Thymus (tissue), 14 donors: ENCODE measurements at places on chromosomes 1 and 21. TPM values are rescaled to one million over a fixed set of nuclear protein-coding genes. Genes with fewer than 3 reads are reported as not detected.

OR2T33 gene
- total RNA-seq: not detected

- H3K27ac ChIP-seq: no peak overlapping the region
- H3K36me3 ChIP-seq: no peaks in the 10 kb centered on the region
- H3K27me3 ChIP-seq: no peaks in the 10 kb centered on the region
- H3K4me3 ChIP-seq: no peak overlapping the region
- peak; percentile 19 for DNase-seq
- H3K4me1 ChIP-seq: no peaks in the 10 kb centered on the region
Observed at GRCh38 chr1:61588736-61589672, 135.9 kb downstream of the TM2D1 start.

- no peaks in the 10 kb centered on the region for H3K27me3 ChIP-seq
- no peak overlapping the region for H3K27ac ChIP-seq
- H3K4me3 ChIP-seq: no peak overlapping the region
- DNase-seq: no peak
Observed at GRCh38 chr1:239443361-239443760, 57.0 kb downstream of the CHRM3 start.

- no peaks in the 10 kb centered on the region for H3K36me3 ChIP-seq
- H3K4me3 ChIP-seq: no peak overlapping the region
- no peaks in the 10 kb centered on the region for H3K4me1 ChIP-seq
- no peak for DNase-seq
- no peaks in the 10 kb centered on the region for H3K27me3 ChIP-seq
Observed at GRCh38 chr1:92754000-92754718, 30.7 kb downstream of the EVI5 start.

- no peak for DNase-seq
- peak within 1 kb of the TSS; percentile 37 for H3K4me3 ChIP-seq
- H3K27me3 ChIP-seq: no peaks in the 10 kb centered on the region
- H3K36me3 ChIP-seq: peaks cover 19% of the 10 kb centered on the region
Observed at GRCh38 chr1:111199881-111200801, at the start of gene DENND2D. TSS of gene DENND2D (minus strand) at chr1:111200646. CDS start at chr1:111200459, 187 bp downstream.

CEP85 gene
- total RNA-seq: 18.7 TPM

- H3K36me3 ChIP-seq: no peaks in the 10 kb centered on the region
- no peaks in the 10 kb centered on the region for H3K4me1 ChIP-seq
- H3K4me3 ChIP-seq: no peak overlapping the region
- DNase-seq: no peak
- no peaks in the 10 kb centered on the region for H3K27me3 ChIP-seq
- H3K27ac ChIP-seq: no peak overlapping the region
Observed at GRCh38 chr1:56630786-56631185, 14.3 kb upstream of the PRKAA2 start.

EPHX1 gene
- total RNA-seq: 9.3 TPM

- H3K36me3 ChIP-seq: no peaks in the 10 kb centered on the region
- H3K4me3 ChIP-seq: no peak overlapping the region
- H3K4me1 ChIP-seq: no peaks in the 10 kb centered on the region
- no peaks in the 10 kb centered on the region for H3K27me3 ChIP-seq
- DNase-seq: no peak
Observed at GRCh38 chr1:169588785-169589485, 2.7 kb upstream of the F5 start.

- peaks cover 17% of the 10 kb centered on the region for H3K36me3 ChIP-seq
- no peaks in the 10 kb centered on the region for H3K27me3 ChIP-seq
- no peak for DNase-seq
- no peaks in the 10 kb centered on the region for H3K4me1 ChIP-seq
- H3K27ac ChIP-seq: no peak overlapping the region
Observed at GRCh38 chr1:119971710-119972570, 75.6 kb upstream of the ADAM30 start.

DNA sequence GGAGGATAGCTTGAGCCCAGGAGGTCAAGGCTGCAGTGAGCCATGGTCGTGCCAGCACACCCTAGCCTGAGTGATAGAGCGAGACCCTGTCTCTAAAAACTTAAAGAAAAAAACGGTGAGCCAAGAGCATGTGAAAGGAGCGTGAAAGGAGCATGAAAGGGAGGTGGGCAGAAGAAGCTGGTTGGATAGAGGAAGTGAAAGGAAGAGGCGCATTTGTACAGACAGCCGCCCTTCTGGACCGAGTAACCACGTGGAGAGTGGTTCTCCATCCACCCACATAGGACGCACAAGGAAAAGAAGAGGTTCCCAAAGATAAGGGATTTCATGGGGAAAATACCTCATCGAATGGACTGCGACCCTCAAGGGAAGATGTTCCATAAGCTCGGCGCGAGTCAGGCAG is 60.4 kb upstream of the IFNAR2 start:
- H3K4me3 ChIP-seq: no peak overlapping the region
- H3K27ac ChIP-seq: no peak overlapping the region
- no peaks in the 10 kb centered on the region for H3K27me3 ChIP-seq
- H3K4me1 ChIP-seq: no peaks in the 10 kb centered on the region
- DNase-seq: no peak

GRCh38 chr1:4449972-4450371 is 204.4 kb upstream of the AJAP1 start:
- no peaks in the 10 kb centered on the region for H3K36me3 ChIP-seq
- no peak overlapping the region for H3K27ac ChIP-seq

DNA sequence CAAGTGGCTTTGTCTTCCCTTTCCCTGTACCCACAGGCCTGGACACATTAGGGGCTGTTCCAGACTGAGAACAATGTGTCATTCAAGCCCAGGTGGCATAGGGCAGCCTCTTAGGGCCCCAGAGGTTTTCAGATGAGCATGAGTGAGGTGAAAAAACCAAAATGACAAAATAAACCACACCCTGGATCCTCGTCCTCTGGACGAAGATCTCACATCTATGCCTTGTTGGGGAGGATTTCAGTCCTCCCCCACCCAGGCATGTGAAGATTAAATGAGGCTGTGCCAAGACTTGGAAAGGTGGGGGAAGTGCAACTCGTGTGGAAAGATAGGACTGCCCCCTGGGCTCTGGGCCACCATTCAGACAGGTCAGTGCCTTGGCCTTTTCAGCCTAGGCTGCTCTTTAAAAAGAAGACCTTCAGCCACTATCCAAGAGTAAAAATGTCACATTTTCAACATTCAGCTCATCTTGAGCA is 32.8 kb upstream of the IL19 start:
- no peak for DNase-seq
- peaks cover 64% of the 10 kb centered on the region for H3K4me1 ChIP-seq
- H3K36me3 ChIP-seq: peaks cover 11% of the 10 kb centered on the region
- no peak overlapping the region for H3K4me3 ChIP-seq

- no peak for DNase-seq
- no peaks in the 10 kb centered on the region for H3K36me3 ChIP-seq
- no peak overlapping the region for H3K27ac ChIP-seq
- no peaks in the 10 kb centered on the region for H3K4me1 ChIP-seq
- no peak overlapping the region for H3K4me3 ChIP-seq
Observed at GRCh38 chr1:209132736-209133467, 450.6 kb upstream of the CAMK1G start.

FBXO2 gene
- total RNA-seq: 9.0 TPM

DNA sequence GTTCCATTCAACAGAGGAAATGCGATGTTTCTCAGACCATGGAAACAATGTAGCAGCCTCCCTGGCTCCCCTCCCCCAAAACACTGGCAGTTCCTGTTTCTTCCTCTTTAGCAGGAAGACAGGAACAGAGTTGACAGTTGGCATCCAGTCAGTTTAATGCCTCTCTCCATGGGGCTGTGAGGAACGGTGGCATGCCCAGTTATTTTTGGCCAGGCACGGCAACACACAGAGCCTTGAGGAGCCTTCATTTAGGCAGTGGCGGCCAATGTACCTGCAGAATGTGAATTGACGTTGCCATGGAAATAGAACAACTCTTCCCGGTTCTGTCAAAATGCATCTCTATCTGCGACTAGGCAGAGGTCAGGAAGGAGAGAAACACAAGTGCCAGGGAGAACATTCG is 330.6 kb downstream of the DSCAM start:
- H3K36me3 ChIP-seq: no peaks in the 10 kb centered on the region
- DNase-seq: no peak
- no peaks in the 10 kb centered on the region for H3K4me1 ChIP-seq
- H3K27me3 ChIP-seq: no peaks in the 10 kb centered on the region
- no peak overlapping the region for H3K27ac ChIP-seq
- H3K4me3 ChIP-seq: no peak overlapping the region

DNA sequence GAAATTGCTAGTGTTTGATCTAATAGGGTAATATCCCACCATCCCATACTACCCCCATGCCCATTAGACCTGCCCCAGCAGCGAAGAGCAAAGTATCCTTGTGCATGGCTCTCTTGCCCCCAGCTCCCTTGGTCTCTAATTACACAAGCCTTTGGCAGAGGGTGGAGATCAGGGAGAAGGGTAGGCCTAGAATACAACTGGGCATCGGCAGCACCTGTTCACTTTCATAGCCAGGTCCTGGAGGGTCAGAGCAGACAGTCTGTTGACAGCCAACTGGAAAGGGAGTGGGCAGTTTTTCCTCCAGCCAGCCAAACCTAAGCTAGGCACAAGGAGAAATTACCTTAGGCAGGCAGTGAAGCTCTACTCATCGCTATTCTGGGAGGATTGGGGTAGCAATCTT is 2.7 kb upstream of the PIGC start:
- no peaks in the 10 kb centered on the region for H3K27me3 ChIP-seq
- no peak overlapping the region for H3K4me3 ChIP-seq
- no peaks in the 10 kb centered on the region for H3K4me1 ChIP-seq
- peaks cover 3% of the 10 kb centered on the region for H3K36me3 ChIP-seq

PPIE gene
- total RNA-seq: 45.0 TPM

GRCh38 chr1:165549973-165550372 is 6.2 kb downstream of the LRRC52 start:
- H3K27me3 ChIP-seq: peaks cover 2% of the 10 kb centered on the region
- DNase-seq: no peak
- no peak overlapping the region for H3K4me3 ChIP-seq

DNA sequence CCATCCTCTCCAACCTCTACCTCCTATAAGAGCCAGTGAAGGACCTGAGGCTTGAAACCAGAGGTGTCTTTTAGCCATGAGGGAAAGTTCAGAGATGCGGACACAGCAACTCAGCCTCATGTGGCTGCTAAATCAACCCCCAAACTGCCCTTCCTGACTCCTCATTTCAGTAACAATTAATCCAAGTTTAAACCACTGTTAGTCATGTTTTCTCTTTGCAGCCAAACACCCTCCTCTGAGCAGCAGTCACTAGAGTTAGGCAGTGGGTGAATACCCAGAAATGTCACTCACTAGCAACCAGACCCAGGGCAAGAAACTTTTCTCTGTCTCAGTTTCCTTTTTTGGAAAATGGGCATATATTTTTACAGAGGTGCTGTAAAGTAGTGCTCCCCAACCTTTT is 71.2 kb downstream of the KCNJ15 start:
- DNase-seq: no peak
- no peaks in the 10 kb centered on the region for H3K27me3 ChIP-seq
- no peaks in the 10 kb centered on the region for H3K36me3 ChIP-seq

DNA sequence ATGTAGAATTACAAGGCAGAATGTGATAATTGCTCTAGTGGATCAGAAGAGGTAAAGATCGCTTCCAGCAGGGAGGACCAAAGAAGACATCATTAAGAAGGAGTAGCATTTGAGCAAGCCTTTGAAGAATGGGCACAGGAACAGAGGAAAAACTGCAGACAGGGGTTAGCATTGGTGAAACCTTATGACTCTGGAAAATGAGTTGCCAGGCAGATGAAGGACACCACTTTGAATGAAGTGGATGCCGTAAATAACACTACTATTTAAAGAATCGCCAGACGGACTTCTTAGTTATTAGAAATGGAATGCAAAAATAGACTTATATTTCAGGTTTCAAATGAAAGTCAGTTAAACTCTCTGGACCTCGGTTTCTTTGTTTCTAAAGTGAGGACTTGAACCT is 727.7 kb downstream of the USP25 start:
- H3K4me1 ChIP-seq: no peaks in the 10 kb centered on the region
- no peak overlapping the region for H3K4me3 ChIP-seq
- H3K36me3 ChIP-seq: no peaks in the 10 kb centered on the region
- no peaks in the 10 kb centered on the region for H3K27me3 ChIP-seq
- no peak for DNase-seq
